Tibial artery (tissue), 4 donors: ENCODE measurements at places on chromosomes 7 and 10.

DNA sequence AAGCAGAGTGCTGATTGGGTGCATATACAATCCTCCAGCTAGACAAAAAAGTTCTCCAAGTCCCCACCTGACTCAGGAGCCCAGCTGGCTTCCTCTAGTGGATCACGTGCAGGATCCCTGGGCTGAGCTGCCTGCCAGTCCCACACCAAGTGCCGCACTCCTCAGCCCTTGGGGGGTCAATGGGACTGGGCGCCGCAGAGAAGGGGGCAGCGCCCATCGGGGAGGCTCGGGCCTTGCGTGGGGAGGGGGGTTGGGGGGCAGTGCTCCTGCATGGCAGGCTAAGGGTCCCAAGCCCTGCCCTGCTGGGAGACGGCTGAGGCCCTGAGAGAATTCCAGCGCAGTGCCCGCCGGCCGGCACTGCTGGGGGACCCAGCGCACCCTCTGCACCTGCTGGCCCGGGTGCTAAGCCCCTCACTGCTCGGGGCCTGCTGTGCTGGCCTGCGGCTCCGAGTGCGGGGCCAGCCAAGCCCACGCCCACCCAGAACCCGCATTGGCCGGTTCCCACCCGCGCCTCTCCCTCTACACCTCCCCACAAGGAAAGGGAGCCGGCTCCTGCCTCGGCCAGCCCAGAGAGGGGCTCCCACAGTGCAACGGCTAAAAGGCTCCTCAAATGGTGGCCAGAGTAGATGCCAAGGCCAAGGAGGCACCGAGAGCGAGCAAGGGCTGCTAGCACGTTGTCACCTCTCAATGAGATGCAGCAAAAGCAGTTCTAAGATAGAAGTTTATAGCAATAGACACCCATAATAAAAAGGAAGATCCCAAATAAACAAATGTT, 274.3 kb upstream of the LRRTM3 start:
- DNase-seq = no peak

DNA sequence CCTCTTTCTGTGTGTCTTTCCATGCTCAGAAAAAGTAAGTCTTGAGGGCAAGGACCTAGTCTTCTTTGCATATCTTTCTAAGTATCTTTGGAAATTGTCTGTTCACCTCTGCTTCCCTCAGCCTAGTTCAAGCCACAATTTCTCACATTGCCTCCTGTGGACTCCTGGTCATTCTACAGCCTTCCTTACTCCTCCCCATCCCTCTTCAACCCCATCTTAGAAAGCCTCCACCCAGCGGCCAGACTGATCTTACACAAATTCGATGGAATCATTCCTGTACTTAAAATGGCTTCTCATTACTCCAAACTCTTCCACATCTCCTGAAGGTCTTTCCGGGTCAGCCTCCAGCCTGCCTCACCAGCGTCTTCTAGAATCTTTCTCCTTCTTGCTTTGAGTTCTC, 24.1 kb upstream of the AGK start:
- no peak for DNase-seq

GRCh38 chr7:69363136-69363535, 235.1 kb upstream of the AUTS2 start:
- no peak for DNase-seq

DNA sequence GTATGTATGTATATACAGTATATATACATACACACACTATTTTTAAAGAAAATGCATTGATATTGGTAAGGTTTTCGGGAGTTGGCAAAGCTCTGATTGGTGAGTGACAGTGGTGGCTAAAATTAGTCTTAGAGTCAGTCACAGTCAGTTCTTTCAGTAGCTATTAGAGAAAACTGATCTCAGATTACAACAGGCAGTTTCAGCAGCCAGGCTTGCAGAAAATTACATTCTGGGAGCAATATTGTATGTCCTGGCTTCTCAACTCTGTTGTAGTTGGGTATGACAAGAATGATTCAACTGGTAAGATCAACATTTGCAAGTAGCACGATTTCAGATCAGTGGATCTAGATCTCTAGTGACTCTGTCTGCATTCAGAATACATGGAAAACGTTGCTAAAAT, 897.9 kb upstream of the AUTS2 start:
- no peak for DNase-seq

DNA sequence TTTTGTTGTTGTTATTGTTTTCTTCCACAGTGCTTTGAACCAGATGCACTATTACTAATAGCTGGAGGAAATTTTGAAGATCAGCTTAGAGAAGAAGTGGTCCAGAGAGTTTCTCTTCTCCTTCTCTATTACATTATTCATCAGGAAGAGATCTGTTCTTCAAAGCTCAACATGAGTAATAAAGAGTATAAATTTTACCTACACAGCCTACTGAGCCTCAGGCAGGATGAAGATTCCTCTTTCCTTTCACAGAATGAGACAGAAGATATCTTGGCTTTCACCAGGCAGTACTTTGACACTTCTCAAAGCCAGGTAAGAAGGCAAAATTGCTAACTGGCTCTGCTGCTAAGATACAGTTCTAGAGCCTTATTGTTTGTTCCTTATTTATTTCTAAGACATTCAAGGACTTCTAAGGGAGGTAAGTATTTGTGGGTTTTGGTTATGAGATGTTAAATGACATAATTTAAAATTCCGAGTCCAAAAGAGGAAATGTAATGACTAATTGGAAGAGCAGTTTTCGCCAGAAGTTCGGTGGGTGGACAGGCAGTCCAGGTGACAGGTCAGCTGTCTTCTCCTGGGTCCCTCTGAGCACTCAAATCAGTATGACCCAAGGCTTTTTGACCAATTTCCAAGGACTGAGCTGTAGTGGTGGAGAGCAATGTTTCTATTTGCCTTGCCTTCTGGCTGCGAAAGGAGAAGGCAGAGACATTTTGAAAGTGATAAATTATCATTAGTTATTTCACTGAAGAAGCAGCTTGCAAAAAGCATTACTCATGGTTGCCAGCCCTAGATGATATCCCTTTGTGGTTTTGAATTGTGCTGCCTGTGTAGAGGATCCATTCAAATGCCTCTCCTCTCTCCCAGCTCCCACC, 10.1 kb downstream of the SLC39A12 start:
- DNase-seq = no peak

GRCh38 chr10:132224343-132225072, 37.8 kb downstream of the DPYSL4 start:
- no peak for DNase-seq

GRCh38 chr10:60377955-60378354, 11.7 kb downstream of the ANK3 start:
- no peak for DNase-seq

DNA sequence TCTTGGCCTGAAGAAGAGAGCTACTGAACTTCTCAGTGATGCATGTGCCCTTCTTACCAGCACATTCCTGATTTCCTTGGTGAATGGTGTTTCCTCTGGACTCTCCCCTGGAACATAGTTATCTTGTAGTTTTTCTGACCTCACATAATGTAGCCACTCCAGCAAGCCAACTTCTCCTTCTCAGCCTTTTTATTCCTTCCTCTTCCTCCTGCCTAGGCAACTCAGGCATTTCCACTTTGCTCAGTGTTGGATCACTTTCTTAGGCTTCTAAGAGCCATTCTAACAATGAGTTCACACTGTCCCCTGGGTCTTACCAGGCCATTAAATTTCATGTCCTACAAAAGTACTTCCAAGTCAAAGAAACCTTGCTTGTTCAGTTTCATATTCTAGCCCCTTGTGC, 3.6 kb upstream of the PTTG1IP2 start:
- DNase-seq = no peak

- DNase-seq = no peak
Observed at GRCh38 chr7:148556892-148557291, 33.7 kb upstream of the C7orf33 start.

DNA sequence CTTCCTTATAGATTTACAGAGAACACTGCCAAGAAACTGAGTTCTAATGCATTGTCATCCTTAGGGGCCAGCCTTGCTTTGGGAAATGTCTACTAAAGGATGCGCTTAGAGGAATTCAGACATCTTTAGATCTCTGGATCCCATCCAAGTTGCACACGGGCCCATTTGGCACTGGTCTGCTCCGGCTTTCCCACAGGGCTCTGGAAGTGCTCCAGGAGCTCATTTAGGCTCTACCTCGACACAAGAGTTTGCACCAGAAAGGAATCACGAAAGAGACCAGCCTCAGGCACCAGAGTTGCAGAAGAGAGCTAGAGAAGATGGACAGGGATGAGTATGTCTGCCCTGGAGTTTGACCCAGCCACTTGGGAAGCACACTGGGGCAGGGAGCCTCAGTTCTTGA, 150.1 kb upstream of the TMEM72 start:
- no peak for DNase-seq

- no peak for DNase-seq
Observed at GRCh38 chr7:85474234-85474633, 287.4 kb upstream of the SEMA3D start.

DNA sequence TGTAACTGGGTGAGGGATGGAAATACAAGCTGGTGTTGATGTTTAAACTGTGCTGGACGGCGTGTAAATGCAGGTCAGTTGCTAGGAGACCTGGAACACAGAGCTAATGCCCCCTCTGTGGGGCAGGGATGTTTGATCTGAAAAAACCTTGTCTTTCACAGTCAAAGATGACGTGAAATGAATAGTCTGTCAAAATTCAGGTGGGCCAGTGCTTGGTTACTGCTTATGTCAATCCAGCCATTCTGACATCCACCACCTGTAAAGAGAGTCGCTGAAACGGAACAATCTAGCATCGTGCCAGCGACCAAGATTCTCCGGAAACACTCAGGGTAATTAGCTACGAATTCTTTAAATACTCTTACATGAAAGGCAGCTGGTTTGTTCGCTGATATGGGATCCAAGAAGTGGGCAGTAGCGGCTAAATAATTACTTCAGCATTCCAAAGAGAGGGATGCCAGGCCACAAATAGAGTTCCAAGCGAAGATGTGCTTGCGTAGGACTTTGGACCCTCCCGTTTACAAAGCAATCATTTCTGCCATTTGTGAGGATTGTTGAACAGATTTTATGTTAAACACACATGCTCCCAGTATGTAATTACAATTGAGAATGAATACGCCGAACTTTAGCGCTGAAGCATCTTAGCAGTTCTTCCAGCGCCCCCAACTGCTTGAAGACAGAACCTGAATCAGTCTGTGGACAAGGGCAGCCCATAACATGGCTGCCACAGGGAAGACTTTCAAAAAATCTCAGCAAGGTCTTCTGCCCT, 7.3 kb upstream of the ASB4 start:
- no peak for DNase-seq

GRCh38 chr7:110964775-110965174, 126.2 kb upstream of the LRRN3 start:
- DNase-seq = no peak

DNA sequence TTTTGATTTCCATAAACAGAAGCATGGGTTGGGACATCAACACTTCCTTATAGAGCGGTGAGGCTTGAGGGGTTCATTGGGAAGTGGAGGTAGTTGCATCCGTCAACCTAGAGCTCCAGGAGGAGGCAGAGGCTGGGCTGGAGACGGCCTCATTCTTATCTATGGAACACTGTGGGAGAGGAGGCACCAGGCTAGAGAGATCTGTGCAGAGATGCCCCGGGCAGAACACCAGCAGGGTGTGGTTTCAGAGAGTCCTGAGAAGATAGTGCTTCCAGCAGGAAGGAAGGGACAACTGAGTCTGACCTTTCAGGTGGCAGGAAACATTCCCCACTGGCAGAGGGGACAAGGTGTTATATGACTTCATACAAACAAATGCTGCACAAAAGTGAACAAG, 56.7 kb downstream of the TCERG1L start:
- DNase-seq = no peak

GRCh38 chr7:30285536-30286284, 1.3 kb downstream of the ZNRF2 start:
- DNase-seq = peak; percentile 26

- no peak for DNase-seq
Observed at GRCh38 chr7:120799147-120799546, 58.8 kb downstream of the TSPAN12 start.

- no peak for DNase-seq
Observed at GRCh38 chr7:137960020-137960419, 41.9 kb downstream of the CREB3L2 start.

- peak; percentile 51 for DNase-seq
Observed at GRCh38 chr10:132910901-132911785, 31.2 kb downstream of the CFAP46 start.

- no peak for DNase-seq
Observed at GRCh38 chr10:89494575-89494974, 40.8 kb downstream of the SLC16A12 start.

GRCh38 chr7:47807756-47808155, 140.5 kb downstream of the PKD1L1 start:
- no peak for DNase-seq

DNA sequence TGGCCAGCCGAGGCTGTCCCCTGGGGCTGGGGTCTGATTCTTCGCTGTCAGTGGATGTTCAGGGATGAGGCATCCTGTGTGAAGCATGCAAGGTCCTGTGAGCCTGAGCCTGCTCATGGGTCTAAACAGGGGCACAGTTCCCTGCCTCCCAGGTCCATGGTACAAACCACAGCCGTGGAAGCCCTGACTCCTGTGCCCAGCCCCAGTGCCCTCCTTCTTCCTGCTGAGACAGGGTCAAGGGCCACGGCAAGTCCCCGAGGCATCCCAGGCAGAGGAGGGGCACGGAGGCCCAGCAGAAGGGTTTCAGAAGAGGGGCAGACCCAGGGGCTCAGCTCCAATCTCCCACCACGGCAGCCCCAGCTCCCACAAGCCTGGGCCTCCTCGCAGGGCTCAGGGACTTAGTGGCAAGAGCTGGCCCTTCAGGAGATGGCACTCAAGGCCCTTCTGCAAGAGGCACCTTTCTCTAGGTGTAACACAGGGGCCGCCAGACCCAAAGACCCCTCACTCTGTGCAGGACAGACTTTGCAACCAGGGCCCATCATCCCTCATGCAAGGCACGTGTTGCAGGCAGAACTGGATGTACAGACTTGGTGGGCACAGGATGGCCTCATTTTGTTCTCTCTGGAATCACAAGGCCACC, 248.8 kb downstream of the TCERG1L start:
- no peak for DNase-seq

- no peak for DNase-seq
Observed at GRCh38 chr7:140541513-140542227, 62.4 kb upstream of the MKRN1 start.

GRCh38 chr7:123974326-123974908, 49.4 kb downstream of the SPAM1 start:
- no peak for DNase-seq

- peak; percentile 61 for DNase-seq
Observed at GRCh38 chr10:86961481-86962091, 3.2 kb downstream of the SNCG start.

DNA sequence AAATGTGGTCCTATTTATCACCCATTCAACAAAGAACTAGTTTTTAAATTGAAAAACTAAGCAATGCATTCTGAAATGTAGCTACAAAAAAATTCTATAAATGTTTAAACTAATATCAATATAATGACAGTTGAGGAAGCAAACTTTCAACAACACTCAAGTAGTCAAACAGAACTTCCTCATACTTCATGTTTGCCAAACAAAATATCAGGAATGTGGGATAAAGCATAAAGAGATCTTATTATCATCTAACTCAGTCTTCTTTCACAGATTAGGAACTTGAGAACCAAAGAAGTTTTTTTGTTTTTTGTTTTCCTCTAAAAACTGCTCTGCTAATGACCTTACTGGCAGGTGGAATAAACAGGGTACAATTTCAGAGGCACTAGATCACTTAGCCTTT, 116.2 kb downstream of the JAZF1 start:
- DNase-seq = no peak
